Right lung (tissue), 10 donors: ENCODE measurements at places on chromosomes 13 and 19.

DNA sequence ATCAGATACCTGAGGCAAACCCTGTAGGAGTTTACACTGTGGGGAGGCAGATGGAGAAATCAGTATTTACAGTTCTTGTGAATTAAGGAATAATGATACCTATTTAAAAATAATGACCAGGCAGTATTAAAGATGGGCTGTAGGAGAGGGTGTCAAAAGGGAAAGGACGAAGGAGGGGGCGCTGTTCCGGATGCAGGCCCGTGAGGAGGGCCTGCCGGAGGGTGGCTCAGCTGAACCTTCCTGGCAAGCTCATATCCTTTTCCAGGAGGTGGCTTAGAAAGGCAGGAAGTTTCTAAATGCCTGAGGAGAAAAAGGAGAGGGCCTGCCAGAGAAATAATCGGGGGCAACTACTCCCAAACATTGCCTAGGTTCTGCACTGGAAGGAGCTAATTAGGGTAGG is 46.6 kb downstream of the MBNL2 start:
- DNase-seq: no peak

DNA sequence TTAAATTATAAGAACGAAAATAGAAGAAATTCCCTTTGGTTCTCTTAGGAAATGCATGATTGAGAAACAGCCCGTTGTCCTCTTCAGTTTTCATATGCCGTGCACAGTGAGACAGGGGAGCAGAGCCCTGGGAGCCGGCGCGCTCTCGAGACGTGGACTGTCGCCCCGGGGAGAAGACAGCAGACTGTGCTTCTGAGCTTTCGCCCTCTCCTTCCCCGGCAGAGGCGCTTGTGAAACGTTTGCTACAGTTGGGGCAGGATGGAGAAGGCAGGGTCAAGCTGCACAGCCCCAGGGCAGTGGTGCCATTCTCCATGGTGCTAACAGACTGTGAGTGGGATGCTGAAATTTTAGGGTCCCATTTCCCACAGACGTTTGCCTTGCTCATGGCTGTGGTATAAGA is 192.2 kb upstream of the KL start:
- no peak for DNase-seq

DNA sequence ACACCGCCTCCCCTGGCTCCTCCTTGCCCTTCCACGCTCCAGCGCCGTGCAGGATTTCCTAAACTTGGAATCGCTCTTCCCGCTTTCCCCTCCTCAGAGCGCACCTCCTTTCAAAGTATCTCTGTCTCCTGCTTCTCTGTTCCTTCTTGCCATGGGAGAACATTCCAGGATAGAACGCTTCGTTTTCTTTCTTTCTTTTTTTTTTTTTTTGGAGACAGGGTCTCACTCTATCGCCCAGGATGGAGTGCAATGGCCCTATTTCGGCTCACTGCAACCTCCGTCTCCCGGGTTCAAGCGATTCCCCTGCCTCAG is 574 bp upstream of the XPO4 start:
- DNase-seq: no peak

- DNase-seq: no peak
These were observed 24.4 kb upstream of the MYCBP2 start for GRCh38 chr13:77351315-77351714.

- DNase-seq: peak; percentile 31
These were observed 344.1 kb downstream of the RFC3 start for GRCh38 chr13:34161931-34162543.
